Cardiac septum (tissue), 1 donor: ENCODE measurements at places on chromosomes 12 and 14.

- DNase-seq, result no peak
These were observed 201.2 kb downstream of the DPF3 start for GRCh38 chr14:72692696-72693095.

DNA sequence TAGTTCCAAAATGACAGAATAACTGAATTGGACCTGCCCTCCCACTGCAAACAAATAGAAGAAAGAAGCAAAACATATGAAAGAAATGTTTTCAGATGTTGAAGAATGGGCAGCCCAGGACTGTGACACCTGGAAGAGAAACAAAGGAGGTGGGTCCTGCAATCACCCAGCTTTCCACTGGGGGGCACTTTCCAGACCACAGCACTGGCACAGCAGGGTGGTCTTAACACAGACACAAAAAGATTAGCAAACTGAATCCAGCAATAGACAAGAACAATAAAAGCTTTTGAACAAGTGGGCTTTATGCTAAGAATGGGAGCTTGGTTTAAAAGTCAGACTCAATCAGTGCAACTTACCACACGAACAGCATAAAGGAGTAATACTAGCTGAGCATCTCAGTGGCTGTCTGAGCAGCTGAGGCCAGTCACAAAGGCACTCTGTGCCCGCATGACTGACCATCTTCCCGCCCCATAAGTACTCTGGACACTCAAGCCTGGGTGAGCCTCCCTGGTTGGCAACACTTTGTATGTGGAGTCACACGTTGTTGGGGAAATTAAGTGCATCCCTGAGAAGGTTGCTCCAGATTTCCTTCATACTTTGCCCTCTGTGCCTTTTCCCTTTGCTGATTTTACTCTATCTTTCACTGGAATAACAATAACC, 27.7 kb downstream of the JKAMP start:
- DNase-seq, result no peak

- DNase-seq, result no peak
These were observed 18.1 kb downstream of the RPH3A start for GRCh38 chr12:112809684-112810083.

DNA sequence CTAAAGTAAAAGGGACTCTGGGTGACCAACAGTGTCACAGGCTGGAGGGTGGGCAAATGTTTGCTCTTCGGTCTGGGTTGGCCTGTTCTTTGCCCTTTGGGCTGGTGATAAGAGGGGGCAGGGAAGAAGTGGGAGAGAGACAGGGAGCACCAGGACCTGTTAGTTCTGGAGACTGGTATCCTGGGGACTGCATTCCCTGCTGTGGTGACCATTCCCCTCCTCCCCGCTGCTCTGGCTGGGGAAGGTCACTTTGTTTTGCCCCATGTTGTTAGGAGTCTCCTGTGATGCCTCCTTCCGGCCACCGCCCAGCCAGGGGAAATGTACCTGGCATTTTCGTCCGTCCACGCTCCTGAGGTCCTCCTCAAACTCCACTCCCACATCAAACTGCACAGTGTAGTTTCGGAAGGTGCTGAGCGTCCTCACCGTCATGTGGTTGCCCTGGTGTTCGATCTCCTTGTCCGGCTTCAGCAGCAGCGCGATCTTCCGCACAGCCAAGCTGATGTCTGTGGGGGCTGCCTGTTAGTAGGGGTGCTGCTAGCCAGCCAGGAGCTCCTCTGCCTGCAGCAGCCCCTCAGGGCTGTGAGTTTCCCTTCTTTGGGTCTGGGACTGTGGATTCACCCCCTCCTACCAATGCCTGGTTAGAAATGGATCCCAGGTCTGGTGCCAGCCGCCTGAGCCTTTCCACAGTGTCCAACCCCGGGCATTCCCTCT, 618 bp downstream of the RBP5 start:
- DNase-seq, result no peak

GRCh38 chr12:51863933-51864832, 15.7 kb upstream of the FIGNL2 start:
- no peak for DNase-seq

- DNase-seq, result no peak
These were observed 65.1 kb upstream of the CPM start for GRCh38 chr12:68998041-68998440.

DNA sequence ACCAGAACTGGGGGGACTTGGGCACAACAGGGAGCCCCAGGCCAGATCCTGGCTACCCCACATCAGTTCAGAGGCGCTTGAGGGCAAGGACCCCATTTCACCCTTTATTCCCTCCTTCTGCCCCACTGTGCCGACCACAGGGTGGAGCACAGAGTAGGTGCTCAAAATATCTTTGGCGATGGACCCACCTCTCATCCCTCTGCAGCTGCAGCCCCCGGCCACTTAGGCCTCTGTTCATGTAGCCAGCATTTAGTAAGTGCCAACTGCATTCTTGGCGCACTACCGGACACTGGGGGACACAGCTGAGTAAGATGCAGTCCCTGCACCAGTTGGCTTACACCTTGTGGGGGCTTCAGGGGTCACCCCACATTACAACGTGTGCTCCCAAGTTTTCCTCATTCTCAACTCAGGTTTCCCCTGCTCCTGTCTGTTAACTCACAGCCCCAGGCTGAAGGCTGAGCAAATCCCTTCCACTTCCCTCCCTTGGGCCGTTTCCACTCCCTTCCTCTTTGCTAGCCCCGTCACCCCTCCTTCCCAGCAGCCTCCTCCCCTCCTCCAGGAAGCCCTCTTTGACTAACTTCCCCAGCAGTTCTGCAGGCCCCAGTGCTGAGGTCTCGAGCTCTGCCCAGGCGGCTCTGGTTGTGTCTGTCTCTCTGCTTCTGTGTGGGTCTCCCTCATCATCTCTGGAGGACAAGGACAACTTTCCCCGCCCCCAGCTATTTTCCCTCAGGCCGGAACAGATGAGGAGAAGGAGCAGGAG, 26.5 kb downstream of the KRT80 start:
- DNase-seq, result no peak
